ENCODE measurements at places on chromosomes 7 and 10.

- no peak for DNase-seq
Observed at GRCh38 chr7:1385086-1385808, 74.0 kb downstream of the MICALL2 start.

GRCh38 chr7:130387306-130387627 lies 7.0 kb downstream of the CPA1 start:
- DNase-seq: no peak

DNA sequence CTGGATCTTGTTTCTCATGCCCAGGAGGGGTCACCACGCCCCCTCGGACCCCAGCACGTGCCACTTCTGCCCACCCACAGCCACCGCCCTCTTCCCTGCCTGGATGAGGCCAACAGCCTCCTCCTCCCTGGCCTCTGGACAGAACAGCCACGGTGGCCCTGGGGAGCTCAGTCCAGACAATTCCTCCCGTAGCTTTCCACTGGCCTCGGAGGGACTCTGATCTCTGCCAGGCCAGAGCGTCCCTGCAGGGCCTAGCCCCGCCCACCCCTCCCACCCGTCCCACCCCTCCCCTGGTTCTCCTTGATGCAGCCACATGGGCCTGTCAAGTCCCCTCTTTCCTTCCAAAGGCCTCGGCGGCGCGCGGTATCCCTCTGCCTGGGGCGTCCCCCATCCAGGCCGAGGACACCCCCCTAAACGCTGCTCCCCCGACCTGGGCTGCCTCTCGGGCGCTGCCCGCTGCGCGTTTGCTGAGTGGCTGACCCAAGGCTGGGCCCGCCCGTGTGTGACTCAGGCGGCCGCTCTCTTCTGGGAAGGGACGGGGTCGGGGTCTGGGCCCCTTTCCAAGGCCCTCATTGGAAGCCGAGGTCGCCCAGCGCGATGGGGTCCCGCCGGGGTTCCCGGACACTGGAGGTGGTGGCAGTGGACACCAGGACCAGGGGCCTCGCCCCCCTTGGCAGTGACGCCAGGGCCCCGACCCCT lies 557 bp downstream of the TMEM120A start:
- DNase-seq: peak; percentile 87

GRCh38 chr10:100008708-100009282 lies 952 bp downstream of the DNMBP start:
- no peak for DNase-seq

DNA sequence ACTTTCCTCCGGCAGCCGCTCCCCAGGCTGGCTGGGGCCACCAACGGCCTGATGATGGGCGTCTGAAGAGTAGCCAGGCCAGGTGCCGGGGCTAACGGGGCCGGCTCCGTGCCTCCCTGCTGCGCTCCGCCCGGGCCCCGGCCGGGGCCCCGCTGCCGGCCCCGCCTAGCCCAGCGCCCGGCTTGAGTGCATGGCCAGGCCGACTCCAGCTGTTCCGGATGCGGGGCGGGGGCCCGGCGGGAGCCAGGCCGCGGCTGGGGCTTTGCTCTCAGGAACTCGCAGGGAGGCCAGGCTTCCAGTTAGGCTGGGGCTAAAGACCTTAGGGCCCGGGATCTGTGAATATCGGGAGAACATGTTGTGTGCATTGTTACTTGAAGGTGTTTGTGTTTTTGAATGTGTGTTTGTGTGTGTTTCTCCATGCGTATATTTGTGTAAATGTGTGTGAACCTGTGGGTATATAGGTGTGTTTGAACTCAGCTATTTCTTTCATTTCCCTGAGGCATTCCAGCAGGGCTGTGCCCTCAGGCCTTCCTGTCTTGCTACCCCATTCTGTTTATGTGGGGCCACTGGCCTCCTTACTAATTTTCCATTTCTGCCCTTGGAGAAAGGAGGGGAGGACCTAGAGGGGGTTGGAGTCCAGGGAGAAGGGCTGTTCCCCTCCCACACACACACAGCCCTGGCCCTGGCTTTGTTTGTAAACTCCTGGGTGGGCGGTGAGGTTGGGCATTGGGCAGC lies 1.1 kb upstream of the LBX1 start:
- peak; percentile 45 for DNase-seq

DNA sequence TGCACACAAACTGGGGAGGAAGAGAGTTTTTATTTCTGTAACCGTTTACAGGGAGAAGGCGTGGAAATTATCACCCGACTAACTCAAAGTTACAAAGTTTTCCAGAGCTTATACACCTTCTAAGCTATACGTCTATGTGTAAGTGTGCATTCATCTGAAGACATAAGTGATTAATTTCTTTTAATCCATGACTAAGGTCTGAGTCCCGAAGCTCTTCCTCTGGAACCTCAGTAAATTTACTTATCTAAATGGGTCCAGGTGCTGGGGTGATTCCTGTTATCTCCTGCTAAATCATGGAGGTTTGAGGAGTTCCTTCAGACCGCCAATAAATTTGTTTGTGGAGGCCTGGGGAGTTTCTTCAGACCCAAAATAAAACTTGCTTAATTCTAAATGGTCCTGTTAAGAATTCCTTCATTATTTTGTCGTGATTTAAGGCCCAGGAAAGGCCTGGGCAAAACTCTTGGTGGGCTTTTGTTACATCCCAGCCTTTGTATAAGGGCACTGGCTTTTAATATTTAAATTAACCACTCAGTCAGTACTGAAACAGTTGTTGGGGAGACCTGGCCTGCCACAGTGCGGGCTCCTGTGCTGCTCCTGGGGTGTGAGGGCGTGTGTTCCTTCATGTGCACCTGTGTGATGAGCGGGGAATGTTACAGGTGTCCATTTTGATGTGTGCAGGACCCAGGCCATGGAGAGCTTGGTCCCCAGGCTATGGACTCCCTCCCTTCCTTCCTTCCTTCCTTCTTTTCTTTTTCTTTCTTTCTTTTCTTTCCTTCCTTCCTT lies 5.8 kb upstream of the METTL27 start:
- DNase-seq: no peak

- no peak for DNase-seq
Observed at GRCh38 chr7:149021725-149022062, 6.6 kb downstream of the PDIA4 start.

- no peak for DNase-seq
Observed at GRCh38 chr10:12489806-12490205, 140.5 kb downstream of the CAMK1D start.

- no peak for DNase-seq
Observed at GRCh38 chr7:55527307-55527706, 45.0 kb downstream of the VOPP1 start.

GRCh38 chr10:43076311-43076875 lies 476 bp upstream of the RET start:
- DNase-seq: peak; percentile 77

DNA sequence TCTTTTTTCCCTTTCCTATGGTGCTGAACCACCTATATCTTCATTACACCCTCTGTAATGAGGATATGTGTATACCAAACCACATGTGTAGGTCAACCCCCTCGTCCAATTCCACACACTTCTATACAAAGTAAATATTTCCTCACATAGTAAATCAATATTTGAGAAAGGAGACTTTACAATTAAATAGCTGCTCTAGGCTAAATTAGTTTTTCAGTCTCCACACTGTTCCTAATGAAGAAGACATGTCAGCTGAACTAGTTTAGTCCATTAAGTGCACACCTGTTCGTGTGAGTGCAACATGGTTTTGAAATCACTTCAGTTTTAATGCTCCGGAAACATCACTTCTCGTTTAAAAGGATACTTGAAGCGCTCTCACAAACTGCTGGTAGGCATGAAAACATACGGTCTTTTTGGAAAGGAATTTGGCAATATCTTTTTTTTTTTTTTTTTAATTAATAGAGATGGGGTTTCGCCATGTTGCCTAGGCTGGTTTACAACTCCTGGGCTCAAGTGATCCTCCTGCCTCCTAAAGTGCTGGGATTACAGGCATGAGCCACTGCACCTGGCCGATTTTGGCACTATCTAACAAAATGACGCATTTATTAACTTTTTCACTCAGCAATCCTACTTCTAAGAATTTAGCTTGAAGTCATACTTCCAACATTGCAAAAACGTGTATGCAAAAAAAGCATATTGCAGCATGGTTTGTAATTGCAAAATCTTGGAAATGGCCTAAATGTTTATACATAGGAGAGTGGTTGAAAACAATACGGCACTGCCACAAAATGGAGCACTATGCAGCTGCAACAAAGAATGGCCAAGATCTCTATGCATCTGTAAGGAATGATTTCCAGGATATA lies 2.1 kb upstream of the XRCC2 start:
- no peak for DNase-seq

DNA sequence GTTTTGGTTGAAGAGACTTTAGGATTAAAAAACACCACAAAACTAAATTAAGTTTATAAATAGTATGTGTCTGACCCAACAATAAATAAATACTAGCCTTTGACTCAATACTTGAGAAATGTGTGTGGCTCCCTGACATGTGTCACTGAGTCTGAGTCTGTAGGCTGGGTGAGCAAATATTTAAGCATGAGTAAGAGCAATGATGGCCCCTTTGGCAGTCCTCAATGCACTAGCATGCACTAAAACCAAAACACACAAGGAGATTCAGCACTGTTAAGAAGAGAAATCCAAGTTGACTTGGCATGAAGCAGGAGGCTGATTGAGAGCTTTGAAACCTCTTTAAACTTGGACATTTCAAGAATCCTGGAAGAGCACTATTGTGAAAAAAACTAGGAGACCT lies 37.1 kb downstream of the CCDC71L start:
- no peak for DNase-seq

GRCh38 chr7:2237109-2237602 lies 4.4 kb upstream of the MAD1L1 start:
- DNase-seq: no peak

DNA sequence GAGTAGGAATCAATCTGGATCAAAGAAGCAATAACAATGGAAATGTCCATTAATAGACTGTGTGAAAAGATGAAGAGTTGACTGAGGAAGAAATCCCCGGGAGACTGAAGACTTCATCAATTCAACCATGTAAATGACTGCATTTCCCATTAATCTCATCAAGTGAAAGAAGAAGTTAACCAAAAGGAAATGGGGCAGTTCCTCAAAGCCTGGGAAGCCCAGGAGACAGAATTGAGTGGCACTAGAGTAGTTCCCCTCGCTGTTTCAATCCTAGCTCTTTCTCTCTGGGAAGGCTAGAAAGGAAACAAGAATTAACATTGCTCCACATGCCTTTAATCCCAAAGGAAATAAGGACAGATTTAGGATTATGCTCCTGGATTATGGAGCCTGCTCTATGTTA lies 4.8 kb upstream of the OR6V1 start:
- DNase-seq: no peak

DNA sequence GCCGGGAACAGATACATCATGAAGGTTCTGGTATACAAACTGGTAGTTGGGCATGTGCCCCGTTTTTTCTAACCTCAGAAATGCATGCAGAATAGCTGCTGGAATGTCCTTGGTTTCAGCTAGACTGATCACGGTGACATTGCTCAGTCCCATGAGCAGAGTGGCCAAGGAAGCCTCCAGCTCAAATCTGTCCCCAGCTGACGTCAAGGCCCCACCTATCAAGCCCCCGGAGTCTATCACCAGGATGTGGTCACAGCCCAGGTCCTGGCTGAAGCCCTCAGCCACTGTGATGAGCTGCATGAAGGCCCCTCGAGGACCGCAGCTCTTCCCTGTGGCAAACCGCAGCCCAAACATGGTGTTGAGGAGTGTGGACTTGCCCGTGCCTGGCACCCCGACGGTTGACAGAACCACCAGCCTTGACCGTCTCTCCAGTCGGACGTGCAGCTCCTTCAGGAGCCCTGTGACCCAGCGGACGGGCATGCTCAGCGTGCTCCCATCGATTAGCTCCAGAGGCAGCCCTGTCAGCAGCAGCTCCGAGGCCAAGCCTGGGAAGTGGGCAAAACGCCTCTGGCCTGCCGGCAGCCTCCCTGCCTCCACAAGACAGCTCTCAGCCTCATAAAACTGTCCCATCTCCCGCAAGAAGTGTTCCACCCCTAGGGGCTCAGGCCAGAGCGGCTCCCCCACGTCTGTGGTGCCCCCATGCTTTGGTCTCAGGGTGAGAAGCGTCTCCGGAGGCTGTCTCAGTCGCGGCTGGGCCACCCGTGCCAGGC lies 7.8 kb upstream of the MRPS24 start:
- no peak for DNase-seq

GRCh38 chr10:54656643-54657042 lies 144.4 kb downstream of the PCDH15 start:
- DNase-seq: no peak

- DNase-seq: no peak
Observed at GRCh38 chr7:132666071-132666773, 90.0 kb upstream of the PLXNA4 start.

- DNase-seq: no peak
Observed at GRCh38 chr7:148699782-148700629, 1.3 kb downstream of the CUL1 start.

DNA sequence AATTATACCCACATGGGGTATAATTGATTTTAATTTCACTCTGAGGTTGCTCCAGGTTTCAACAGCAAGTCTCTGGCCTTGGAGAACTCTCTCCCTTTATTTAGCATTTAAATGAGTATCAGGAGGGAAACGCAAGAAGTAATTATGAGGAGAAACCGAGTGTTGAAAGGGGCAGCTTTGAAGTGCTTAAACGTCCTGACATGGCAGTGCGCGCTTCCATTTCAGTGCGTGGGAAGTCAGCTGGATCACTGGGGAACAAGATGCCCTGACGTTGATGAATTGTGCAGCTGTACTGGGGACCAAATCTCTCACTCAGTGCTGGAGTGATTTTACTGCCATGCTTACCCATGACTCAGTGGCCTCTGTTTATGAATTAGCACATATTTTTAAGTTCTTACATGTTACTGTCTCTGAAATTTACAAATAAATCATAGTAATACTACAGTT lies 106.0 kb upstream of the PRR15 start:
- peak; percentile 73 for DNase-seq

- DNase-seq: no peak
Observed at GRCh38 chr7:47730142-47730541, 148.2 kb upstream of the TNS3 start.

DNA sequence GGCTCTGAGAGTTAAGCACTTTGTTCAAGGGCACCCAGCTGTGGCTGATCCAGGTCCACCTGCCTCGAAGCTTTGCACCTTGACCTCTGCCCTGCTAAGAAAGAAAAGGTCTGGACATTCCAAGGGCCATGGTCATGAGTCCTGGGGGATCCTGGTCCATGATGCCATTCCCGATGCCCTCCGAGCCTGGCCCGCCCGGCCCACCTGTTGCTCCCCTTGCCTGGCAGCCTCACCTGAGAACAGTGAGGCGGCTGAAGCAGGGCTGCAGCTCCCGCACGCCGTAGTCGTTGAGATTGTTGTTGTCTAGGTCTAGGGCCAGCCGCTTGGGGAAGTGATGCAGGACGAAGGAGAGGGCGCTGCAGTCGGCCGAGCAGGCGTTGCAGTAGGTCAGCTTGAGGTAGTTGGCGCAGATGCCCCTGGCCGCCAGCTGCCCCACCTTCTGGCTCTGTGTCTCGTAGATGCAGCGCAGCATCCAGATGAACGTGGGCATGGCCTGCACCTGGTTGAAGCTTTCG lies 27.5 kb downstream of the NOD1 start:
- DNase-seq: no peak

DNA sequence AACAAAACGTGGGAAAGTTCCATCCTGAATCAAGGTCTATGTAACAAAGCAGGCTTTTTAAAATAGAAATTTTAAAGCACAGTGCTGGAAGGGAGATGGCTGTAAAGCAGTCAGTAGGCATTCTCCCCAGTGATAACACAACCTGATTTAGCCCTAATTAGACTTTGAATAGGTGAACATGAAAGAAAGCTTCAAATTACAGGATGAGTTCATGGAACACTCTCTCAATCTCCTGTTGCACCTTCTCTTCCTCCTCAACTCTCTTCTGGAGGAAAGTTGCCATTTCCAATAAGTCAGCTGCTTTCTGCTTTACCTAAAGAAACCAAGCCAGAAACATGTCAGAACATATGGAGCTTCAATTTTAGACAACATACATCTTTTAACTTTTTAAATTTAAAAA lies 20.1 kb downstream of the SFR1 start:
- no peak for DNase-seq

- no peak for DNase-seq
Observed at GRCh38 chr7:2487586-2488271, 11.5 kb upstream of the GRIFIN start.

Data from retina (tissue), 1 donor.